Breast epithelium (tissue), 4 donors: ENCODE measurements at places on chromosomes 11 and 22. TPM values are rescaled to one million over a fixed set of nuclear protein-coding genes. Genes with fewer than 3 reads are reported as not detected.

IRF7 gene
- total RNA-seq: 27.9 TPM

DNA sequence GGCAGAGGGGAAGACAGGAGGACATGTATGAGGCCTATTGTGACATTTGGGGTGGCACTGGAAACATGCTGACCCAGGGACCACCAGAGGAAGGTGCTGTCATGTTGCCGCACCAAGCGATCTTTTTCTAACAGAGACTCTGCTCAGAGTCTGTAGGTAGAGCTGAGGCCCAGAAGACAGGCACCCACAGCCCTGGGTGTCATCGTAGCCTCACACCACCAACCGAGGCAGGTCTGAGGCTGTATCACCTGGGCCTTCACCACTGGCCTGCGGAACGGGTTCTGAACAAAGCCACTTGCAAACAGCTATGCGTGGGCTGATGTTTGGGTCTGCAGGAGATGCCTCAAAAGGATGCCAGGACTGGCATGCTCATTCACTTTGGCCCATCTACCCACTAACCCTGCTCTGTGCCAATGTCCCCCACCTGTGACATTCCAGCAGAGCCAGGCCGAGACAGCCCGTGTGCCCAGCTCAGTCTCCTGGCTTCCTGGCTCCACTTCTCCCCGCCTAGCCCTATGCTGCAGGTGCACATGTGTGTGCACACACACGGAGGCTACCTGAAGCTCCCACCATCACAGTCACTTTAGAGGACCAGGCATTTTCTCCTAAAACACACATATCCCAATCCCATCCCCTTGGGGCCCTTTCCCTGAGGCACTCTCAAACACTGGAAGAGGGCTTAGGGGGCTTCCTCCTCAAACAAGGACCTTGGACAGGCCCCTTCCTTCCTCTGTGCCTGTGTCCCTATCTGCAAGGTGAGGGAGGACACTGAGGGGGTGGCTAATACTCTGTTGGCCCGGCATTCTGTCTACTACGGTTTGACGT is 3.6 kb downstream of the TRIM29 start:
- no peak for DNase-seq

- DNase-seq: no peak
Measured at GRCh38 chr11:1255151-1255550, 32.3 kb downstream of the MUC5B start.

USP2 gene
- total RNA-seq: 2.0 TPM

GRCh38 chr11:29214833-29215232 is 802.0 kb downstream of the KCNA4 start:
- DNase-seq: no peak

DNA sequence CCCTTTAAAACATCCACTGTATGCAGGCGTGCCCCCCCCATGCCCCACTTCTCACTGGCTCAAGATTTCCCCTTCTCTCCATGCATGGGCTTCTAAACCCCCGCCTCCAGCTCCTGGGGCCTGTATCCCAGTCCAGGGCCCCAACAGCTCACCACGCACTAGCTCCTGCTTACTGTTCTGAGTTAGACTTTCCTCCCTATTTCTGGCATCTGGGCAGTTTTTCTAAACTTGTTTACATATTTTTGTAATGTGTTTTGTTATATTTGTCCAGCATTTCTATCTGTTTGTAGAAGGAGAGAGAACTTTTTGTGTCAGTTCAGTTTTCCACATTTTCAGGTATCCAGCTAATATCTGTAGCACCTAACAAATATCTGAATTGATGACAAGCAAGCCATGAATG is 178.5 kb downstream of the SPON1 start:
- DNase-seq: no peak

DNA sequence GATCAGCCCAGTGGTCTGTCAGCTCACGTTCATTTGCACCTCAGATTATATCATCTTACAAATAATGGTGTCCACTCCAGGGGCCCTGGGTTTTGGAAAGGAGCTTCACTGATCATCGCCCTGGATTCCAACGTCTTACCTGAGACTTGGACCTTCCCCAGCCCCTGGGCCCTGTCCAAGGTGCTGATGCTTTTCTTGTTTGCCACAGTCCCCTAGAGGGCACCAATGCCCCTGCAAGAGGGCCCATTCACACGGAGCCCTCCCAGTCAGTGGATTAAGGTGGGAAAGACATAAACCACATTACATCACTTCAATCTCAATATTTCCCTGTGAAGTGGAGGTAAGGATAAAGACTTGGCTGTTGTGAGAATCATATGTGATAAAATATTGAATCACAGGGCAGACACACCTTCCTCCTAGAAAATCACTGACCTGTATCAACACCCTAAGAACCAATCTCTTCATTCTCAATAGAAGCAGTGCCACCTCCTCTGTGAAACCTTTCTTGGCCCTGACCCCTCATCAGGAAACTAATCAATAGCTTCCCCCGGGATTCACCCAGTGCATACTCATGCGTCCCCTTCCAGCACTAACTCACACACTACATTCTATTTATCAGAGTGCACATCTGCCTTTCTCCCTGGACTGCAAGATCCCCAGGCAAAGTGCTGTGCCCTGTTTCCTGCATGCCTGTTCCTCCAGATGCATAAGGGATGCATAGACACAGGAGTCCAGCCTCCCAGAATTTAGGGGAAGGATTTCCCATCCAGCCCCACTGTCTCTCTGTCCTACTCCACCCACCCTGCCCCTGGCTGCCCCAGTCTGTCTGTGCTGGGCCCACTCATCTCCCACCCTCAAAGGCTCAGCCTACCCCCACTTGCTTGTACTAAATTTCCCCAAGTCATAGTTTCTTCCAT is 167.0 kb downstream of the BUD13 start:
- DNase-seq: no peak
